Esophagus muscularis mucosa (tissue), 4 donors: ENCODE measurements at places on chromosomes 7 and 10.

- DNase-seq, result no peak
These were observed 510 bp downstream of the ZSWIM8 start for GRCh38 chr10:73785721-73786511.

- no peak for DNase-seq
These were observed 32.7 kb downstream of the SLC35B4 start for GRCh38 chr7:134284011-134284410.

- DNase-seq, result no peak
These were observed 13.5 kb upstream of the TSPAN13 start for GRCh38 chr7:16739863-16740622.

DNA sequence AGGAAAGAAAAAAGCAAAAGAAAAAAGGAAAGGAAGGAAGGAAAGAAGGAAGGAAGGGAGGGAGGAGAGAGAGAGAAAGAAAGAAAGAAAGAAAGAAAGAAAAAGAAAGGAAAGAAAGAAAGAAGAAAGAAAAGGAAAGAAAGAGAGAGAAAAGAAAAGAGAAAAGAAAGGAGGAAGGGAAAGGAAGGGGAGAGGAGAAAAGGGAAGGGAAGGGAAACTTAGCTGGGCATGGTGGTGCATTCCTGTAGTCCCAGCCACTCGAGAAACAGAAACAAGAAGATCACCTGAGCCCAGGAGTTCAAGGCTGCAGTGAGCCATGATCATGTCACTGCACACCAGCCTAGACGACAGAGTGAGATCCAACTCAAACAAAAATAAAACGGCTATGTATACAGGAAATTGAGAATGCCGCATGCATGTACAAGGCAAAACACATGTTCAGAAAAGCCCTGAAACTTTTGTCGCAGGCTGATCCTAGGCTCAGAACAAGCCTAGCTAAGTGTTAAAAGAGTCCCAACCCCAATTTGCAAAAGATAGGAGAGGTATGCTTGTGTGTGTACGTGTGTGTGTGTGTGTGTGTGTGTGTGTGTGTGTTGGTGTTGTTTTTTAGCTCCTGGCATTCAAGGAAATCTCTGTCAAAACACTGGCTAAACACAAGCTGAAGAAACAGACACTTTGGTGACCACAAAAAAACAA is 6.6 kb upstream of the NPC1L1 start:
- no peak for DNase-seq

DNA sequence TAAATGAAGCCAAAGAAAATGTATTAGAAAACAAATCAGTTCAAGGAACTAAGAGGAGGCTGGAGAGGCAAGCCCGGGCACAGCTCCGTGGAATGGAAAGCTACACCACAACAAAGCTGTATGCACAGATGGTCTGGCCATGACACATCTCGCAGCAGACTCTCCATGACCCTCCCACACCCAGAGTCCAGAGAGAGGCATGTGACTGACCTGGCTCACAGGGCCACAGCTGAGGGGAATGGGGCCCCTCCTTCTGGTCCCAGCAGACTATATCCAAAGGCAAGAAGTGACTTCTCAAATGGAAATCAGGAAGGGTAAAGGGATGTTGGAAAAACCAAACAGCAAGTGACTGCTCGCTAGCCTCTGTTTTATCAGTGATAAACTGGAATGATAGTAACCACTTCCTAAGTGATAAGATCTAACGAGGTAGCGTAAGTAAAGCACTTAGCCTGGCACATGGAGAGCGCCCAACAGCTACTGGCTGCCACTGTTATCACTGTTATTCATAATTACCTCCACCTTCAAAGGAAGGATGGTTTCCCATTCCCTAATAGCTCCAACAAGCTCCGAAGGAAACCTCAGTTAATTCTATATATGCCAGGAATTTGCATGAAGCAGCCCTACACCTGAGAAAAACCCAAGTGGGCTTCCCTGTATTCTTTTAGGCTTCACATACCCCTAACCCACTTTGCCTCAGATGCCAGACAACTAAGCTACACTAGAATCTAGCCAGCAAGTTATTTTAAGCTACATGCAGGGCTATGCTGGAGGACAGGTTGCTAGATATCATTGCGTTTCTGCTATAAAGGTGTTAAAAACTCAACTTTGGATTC is 8.4 kb downstream of the OSBPL3 start:
- no peak for DNase-seq

- no peak for DNase-seq
These were observed 116.8 kb downstream of the ARID5B start for GRCh38 chr10:62018131-62018911.

DNA sequence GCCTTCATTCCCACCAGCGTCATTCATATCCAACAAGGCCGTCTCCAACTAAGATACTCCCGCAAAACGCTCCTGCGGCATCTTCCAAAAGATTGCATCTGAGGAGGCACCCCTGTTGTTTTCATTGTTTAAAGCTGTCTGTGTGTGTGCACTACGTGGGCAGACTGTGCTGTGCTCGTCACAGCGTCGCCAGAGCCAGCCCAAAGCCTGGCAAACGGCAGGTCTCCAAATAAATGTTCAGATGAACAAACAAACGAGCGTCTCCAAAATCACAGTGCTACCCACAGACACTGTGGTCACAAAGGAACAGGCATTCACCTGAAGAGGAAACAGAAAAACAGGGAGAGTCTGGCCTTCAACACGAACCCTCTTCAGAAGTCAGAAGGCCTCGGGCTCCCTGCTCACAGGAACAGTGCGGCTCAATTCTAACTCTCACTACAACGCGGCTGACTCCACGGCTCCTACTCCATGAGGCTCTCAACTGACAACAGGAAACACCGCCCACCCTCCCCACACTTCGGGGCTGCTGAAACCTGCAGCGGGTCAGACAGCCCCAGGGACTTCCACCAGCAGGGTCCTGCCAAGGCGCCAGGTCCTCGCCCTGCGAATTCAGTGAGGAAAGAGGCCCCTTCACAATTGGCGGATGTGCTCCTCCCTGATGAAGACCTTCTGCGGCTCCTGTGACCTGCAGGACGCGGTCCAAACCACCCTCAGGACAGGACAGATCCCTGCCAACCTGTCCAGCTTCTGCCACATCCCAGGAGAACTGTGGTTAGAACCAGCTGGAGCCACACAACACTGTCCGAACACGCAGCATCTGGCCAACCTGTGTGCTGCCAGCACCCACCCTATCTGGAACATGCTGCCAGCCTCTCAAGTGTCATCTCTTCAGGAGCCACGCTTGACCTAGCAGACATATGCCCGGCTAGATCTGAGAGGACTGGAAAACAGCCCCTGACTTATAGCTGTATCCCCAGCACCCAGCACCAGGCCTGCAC is 36.1 kb downstream of the MAD1L1 start:
- DNase-seq, result no peak

DNA sequence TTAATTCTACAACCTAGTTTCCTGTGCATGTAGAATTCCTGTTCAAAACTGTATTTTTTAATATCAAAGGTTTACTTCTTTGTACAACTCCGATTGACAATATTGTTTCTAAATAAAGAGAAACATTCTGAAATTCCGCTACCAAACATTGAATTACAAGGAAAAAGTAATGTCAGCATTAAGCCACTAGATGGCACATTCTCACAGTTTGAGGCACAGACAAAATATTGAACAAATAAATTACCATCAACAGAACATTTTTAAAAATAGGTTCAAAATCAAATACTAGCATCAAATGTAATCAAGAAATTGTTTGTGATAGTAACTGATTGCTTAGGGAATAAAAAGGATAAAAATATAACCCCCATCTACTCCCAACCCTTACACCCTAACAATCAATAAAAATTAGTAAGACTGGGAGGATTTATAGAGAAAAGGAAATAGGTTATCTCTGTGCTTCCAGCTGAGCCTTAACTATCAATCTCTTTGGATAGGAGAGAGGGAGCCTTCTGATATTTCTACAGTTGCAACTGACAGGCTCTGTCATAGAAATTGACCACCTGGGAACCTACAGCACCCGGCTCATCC is 86.6 kb upstream of the C7orf33 start:
- DNase-seq, result peak; percentile 3

DNA sequence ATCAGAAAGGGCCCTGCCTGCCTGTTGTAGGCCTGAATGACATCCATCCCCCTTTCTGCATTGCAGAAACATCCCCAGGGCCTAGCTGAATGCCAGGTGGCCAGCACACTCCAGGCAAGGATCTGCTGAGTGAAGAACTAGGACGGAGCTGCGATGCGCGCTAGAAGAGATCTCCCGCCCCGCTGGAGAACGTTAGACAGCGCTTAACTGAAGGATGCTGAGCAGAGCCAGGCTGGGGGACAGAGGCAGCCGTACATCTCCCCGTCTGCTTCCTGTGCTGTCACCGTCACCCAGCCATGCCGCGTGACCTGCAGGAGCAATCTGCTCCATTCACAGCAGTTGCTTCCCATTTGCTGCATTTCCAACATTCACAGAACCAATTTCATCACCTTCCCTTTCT is 73.3 kb downstream of the FAM53B start:
- DNase-seq, result no peak

DNA sequence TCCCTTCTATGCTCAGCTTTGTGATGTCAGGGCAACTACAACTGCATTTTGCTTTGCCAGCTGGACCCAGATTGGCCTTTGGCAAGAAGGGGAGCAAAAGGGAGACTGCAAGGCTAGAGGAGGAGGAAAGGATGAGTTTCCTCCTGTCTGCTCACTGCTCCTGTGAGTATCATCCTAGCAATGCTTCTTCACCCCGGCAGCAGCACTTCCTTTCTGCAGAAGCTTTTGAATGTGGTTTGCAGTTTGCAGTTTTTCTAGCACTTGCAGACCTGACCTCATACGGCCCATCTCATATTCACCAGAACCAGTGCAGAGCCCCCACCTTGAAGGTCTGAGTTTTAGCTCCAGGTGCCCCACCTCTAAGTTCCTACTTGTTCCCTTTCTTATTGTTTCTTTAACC is 14.8 kb downstream of the C7orf33 start:
- no peak for DNase-seq

DNA sequence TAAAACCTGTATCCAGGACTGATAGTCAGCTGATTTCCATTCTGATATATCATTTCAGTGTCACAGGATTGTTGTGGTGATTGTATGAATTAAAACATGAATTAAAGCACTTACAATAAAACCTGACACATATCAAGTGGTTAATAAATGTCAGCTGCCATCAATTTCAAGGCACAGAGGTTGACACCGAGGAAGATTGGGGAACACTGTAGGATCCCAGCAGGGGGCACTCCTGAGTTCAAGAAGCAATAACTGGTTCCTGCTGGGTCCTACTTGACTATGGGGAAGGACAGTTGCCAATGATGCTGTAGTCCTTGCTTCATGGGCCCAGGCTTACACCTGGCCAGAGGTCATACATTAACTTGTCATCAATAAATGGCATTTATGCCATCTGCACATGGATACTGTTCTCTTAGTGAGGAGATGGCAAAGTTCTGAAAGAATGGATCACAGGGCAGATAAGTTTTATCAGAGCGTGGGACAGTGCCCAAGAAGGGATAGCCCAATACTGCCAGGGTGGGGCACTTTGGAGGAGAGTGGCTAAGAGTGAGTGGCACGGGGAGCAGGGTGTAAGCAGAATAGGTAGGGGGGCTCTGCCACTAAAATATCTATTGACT is 24.1 kb downstream of the FZD1 start:
- DNase-seq, result no peak

- DNase-seq, result peak; percentile 64
These were observed 33.7 kb downstream of the DDC start for GRCh38 chr7:50531401-50531911.

DNA sequence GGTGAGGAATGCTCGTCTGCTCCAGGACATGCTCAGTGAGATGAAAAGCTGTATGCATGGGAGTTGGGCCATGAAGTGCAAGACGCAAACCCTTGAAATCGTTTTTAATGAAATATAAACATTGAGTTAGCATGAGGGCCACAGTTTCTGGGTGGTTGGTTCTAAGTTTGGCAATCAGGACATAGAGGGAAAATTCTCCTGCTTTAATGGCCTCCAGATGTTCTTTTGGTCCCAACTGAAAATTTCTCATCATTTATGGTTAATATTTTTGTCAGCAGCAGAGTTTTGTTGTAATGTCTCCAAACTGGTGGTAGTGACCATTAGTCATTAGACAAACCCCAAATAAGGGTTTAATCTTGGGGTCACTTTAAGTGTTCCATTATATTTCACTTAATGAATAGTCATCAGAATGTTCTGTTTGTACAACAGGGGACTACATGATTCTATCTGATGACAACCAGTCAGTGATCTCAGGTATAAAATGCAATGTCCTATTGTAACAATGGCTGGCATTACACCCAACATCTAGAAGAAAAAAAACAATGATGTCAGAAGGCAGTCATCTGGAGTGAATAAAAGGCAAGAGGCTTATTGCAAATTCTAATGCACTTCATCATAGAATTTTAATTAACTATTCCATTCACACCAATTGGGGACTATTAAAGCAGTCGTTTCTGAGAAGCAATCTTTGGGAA is 197.4 kb downstream of the JCAD start:
- no peak for DNase-seq

DNA sequence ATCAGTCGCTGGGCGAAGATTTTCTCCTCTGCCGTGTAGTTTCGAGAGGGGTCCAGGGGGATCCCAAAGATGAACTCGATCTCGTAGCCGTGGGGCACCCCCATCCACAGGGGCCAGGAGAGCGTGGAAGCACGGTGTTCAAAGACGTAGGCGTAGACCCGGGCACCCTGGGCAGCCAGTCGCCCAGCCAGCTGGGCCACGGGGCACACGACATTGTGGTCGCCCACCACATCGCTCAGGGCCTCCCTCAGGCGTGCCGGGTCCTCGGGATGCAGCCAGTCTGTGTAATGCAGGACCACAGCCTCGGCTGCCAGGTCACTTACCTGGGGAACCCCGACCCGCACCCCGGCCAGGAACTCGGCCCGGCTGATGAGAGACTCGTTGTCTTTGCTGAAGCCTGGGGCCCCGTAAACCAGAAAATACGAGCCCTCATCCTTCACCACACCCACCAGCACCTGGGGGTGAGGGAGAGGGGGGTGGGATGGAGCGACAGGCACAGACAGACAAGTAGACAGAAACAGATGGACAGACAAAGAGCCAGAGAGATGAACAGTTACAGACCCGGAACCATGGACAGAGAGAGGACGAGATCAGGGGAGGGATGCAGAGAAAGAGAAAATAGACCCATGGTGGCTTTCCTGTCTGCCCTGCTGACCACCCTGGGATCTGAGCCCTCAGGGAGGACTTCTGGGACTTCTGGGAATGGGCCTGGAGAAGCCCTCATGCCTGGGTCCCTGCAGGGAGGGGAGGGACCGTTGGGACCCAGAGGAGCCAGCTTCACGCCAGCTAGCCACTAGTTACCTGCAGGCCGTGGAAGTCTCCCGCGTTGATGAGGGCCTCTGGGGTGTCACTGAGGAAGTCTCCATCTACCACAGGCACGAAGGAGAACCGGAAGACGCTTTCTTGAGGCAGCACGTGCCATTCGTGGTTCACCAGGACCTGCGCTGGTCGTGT is 3.0 kb downstream of the ACHE start:
- no peak for DNase-seq

GRCh38 chr7:55073051-55073511 is 54.3 kb downstream of the EGFR start:
- no peak for DNase-seq

- DNase-seq, result no peak
These were observed 147.9 kb upstream of the FRMD4A start for GRCh38 chr10:14478604-14479003.
